ENCODE measurements at places on chromosomes 2 and 18. TPM values are rescaled to one million over a fixed set of nuclear protein-coding genes. Genes with fewer than 3 reads are reported as not detected.

GRCh38 chr2:232030229-232030628, 68.7 kb downstream of the DIS3L2 start:
- H3K27ac ChIP-seq: no peak overlapping the region
- no peak overlapping the region for H3K4me3 ChIP-seq
- H3K36me3 ChIP-seq: no peaks in the 10 kb centered on the region
- DNase-seq: no peak
- no peaks in the 10 kb centered on the region for H3K4me1 ChIP-seq

- no peak for DNase-seq
- H3K4me3 ChIP-seq: no peak overlapping the region
- H3K27me3 ChIP-seq: no peaks in the 10 kb centered on the region
- H3K4me1 ChIP-seq: no peaks in the 10 kb centered on the region
- no peak overlapping the region for H3K27ac ChIP-seq
These were observed 44.8 kb downstream of the VIT start for GRCh38 chr2:36741188-36741837.

GRCh38 chr2:101113441-101114267, 37.5 kb downstream of the TBC1D8 start:
- DNase-seq: peak; percentile 46
- H3K27me3 ChIP-seq: no peaks in the 10 kb centered on the region
- H3K4me3 ChIP-seq: no peak overlapping the region
- H3K36me3 ChIP-seq: no peaks in the 10 kb centered on the region

DNA sequence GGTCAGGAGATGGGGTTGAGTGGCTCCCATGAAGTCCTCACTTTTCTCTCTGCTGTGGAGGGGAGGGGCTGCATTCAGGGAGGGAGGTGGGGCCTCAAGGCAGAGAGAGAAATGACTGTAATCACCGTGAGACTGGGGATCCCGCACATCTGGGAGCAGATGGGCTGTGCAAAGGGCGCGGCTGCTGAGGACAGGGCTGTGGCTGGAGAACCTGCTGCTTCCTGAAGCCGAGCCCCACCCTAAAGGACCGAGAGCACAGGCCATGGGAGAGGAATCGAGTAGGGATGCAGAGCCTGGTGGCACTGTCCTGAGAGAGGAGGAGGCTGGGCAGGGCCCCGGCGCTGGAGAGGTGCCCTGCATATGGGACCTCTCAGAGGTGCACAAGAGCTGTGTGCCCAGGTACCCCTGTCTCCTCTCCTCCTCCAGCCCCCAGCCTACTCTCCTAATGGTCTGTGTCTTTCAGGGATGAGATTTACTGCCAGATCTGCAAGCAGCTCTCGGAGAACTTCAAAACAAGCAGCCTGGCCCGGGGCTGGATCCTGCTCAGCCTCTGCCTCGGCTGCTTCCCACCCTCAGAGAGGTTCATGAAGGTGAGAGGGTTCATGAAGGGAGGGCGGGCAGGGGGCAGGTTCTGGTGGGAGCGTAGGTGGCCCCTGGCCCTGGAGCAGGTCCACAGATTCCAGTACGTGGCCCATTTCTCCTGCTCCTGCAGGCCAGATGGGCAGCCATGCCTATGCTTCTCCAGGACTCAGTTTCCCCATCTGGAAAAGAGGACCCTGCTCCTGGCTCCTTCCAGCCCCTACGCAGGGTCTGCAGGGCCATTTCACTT, 25.9 kb upstream of the GPR17 start:
- no peaks in the 10 kb centered on the region for H3K4me1 ChIP-seq
- DNase-seq: no peak
- H3K4me3 ChIP-seq: no peak overlapping the region
- no peaks in the 10 kb centered on the region for H3K36me3 ChIP-seq
- H3K27me3 ChIP-seq: no peaks in the 10 kb centered on the region

- no peak overlapping the region for H3K27ac ChIP-seq
- H3K27me3 ChIP-seq: no peaks in the 10 kb centered on the region
- H3K36me3 ChIP-seq: no peaks in the 10 kb centered on the region
These were observed 26.9 kb downstream of the ACADL start for GRCh38 chr2:210198326-210198725.

DNA sequence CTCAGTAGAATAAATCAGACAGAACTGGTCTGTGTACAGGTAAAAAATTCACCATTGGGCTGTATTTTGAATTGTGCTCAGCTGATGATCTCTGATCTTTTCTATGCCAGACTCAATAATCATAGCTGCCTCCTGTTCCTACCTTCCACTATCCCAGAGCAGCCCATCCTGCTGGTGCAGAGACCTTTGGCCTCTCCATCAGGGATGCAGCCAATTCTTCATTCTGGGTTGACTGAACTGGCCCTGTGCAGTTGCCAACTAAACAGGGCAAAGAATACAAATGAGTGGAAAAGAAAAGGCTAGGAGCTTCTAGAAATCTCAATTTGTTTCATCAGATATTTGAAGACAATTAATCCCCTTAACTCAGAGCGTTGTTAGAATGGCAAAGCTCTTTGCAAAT, 1781.3 kb upstream of the CELF4 start:
- no peaks in the 10 kb centered on the region for H3K4me1 ChIP-seq
- DNase-seq: no peak
- H3K27ac ChIP-seq: no peak overlapping the region
- no peak overlapping the region for H3K4me3 ChIP-seq
- no peaks in the 10 kb centered on the region for H3K36me3 ChIP-seq
- H3K27me3 ChIP-seq: no peaks in the 10 kb centered on the region

- DNase-seq: no peak
- no peak overlapping the region for H3K4me3 ChIP-seq
- H3K36me3 ChIP-seq: no peaks in the 10 kb centered on the region
These were observed 131.5 kb downstream of the CAPN13 start for GRCh38 chr2:30675758-30676157.

GRCh38 chr18:48735080-48735676, 196.3 kb downstream of the CTIF start:
- no peak overlapping the region for H3K4me3 ChIP-seq
- H3K4me1 ChIP-seq: no peaks in the 10 kb centered on the region
- no peak overlapping the region for H3K27ac ChIP-seq
- no peak for DNase-seq
- no peaks in the 10 kb centered on the region for H3K27me3 ChIP-seq

- H3K4me3 ChIP-seq: no peak overlapping the region
- H3K36me3 ChIP-seq: no peaks in the 10 kb centered on the region
- H3K27ac ChIP-seq: no peak overlapping the region
- no peaks in the 10 kb centered on the region for H3K27me3 ChIP-seq
- no peaks in the 10 kb centered on the region for H3K4me1 ChIP-seq
- DNase-seq: no peak
These were observed 63.1 kb upstream of the MCFD2 start for GRCh38 chr2:46978723-46979122.

GRCh38 chr2:102801858-102802699, 40.2 kb downstream of the TMEM182 start:
- H3K4me3 ChIP-seq: no peak overlapping the region
- no peaks in the 10 kb centered on the region for H3K4me1 ChIP-seq
- no peak overlapping the region for H3K27ac ChIP-seq

GRCh38 chr2:181239201-181239799, 217.9 kb upstream of the ITGA4 start:
- H3K4me3 ChIP-seq: no peak overlapping the region
- H3K36me3 ChIP-seq: no peaks in the 10 kb centered on the region
- H3K27me3 ChIP-seq: no peaks in the 10 kb centered on the region
- no peak overlapping the region for H3K27ac ChIP-seq

DNA sequence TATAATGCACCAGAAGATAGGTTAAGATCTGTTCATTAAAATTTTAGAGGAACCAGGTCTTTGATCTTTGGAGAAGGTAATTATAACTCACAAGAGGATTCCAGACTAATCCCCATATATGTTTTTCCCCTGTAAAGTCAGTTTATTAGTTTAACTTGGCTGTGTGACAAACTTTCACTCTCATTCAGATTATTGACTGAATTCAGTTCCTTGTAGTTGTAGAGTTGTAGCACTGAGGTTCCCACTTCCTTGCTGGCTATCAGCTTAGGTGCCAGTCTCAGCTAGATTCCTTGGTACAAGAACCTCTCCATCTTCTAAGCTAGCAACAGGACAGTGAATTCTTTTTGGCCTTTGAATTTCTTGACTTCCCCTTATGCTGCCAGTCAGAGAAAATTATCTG, 19.1 kb downstream of the REG1A start:
- no peaks in the 10 kb centered on the region for H3K4me1 ChIP-seq
- H3K27me3 ChIP-seq: peaks cover 31% of the 10 kb centered on the region
- no peak overlapping the region for H3K4me3 ChIP-seq
- DNase-seq: peak; percentile 25
- H3K27ac ChIP-seq: no peak overlapping the region
- H3K36me3 ChIP-seq: no peaks in the 10 kb centered on the region

- H3K27me3 ChIP-seq: no peaks in the 10 kb centered on the region
- no peaks in the 10 kb centered on the region for H3K4me1 ChIP-seq
- no peak overlapping the region for H3K4me3 ChIP-seq
- no peak overlapping the region for H3K27ac ChIP-seq
- DNase-seq: no peak
These were observed 87.3 kb upstream of the NCKAP5 start for GRCh38 chr2:133655610-133656009.

- no peaks in the 10 kb centered on the region for H3K27me3 ChIP-seq
- H3K36me3 ChIP-seq: no peaks in the 10 kb centered on the region
- no peak for DNase-seq
- no peak overlapping the region for H3K4me3 ChIP-seq
- H3K4me1 ChIP-seq: no peaks in the 10 kb centered on the region
These were observed 226.0 kb upstream of the LRRTM1 start for GRCh38 chr2:80530442-80531064.

DNA sequence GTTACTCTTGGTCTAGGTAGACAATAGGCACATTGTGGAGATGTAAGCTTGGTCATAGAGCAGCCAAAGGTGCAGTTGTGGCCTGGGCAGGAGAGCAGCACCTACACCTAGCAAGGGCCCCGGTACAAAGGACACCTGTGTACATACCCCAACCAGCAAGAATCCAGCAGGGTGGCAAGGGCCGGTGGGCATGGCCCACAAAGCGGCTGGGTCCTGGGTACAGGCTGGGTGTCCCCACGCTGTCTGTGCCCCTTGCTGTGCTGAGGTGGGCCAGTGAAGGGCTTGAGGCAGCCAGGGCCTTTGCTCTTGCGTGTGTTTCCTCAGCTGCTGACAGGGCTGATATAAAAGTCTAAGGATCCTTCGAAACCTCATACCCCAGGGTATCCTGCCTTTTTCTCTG, 501.8 kb downstream of the EIPR1 start:
- no peaks in the 10 kb centered on the region for H3K27me3 ChIP-seq
- no peak for DNase-seq
- no peaks in the 10 kb centered on the region for H3K4me1 ChIP-seq
- no peaks in the 10 kb centered on the region for H3K36me3 ChIP-seq
- H3K4me3 ChIP-seq: no peak overlapping the region

GRCh38 chr2:48694149-48694548, 61.4 kb downstream of the LHCGR start:
- H3K27ac ChIP-seq: no peak overlapping the region
- no peak overlapping the region for H3K4me3 ChIP-seq
- H3K27me3 ChIP-seq: no peaks in the 10 kb centered on the region
- DNase-seq: no peak

GRCh38 chr2:3527886-3528785, 8.8 kb upstream of the ADI1 start:
- no peaks in the 10 kb centered on the region for H3K36me3 ChIP-seq
- no peak overlapping the region for H3K4me3 ChIP-seq
- no peak overlapping the region for H3K27ac ChIP-seq

DNA sequence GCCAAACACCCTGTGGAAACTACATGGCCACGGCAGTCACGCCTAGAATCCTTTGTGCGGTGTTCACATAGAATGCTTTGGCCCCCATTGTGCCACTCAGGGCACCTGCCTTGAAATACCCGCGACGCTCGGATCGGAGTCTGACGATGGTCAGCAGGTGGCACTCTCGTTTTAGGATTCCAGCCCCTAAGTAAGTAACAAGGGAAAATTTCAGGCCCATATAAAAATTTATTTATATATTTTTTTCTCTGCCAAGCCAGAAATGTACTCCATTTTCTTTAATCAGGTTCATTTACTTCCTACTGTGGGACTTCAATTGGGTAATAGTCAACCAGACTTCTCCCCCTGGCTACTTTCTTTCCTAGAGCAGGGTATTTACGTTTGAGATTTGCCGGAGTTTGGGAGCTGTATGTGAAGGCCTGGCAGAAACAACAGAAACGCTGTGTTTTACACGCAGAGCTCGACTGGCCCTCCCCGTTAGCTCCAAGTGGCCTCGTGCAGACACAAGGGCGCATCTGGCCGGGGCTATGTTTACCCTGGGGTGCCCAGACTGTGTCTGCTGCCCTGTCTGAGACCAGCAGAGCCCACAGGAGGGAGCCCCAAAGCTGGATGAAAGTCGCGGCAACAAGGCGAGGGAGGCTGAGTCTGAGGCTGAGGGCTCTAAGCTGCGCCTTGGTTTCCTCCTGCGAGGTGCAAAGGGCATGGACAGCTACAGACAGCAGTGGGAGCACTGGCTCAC, 41.6 kb downstream of the LRRC30 start:
- H3K36me3 ChIP-seq: no peaks in the 10 kb centered on the region
- no peak overlapping the region for H3K27ac ChIP-seq
- no peak overlapping the region for H3K4me3 ChIP-seq
- H3K4me1 ChIP-seq: no peaks in the 10 kb centered on the region
- DNase-seq: peak; percentile 34

DNA sequence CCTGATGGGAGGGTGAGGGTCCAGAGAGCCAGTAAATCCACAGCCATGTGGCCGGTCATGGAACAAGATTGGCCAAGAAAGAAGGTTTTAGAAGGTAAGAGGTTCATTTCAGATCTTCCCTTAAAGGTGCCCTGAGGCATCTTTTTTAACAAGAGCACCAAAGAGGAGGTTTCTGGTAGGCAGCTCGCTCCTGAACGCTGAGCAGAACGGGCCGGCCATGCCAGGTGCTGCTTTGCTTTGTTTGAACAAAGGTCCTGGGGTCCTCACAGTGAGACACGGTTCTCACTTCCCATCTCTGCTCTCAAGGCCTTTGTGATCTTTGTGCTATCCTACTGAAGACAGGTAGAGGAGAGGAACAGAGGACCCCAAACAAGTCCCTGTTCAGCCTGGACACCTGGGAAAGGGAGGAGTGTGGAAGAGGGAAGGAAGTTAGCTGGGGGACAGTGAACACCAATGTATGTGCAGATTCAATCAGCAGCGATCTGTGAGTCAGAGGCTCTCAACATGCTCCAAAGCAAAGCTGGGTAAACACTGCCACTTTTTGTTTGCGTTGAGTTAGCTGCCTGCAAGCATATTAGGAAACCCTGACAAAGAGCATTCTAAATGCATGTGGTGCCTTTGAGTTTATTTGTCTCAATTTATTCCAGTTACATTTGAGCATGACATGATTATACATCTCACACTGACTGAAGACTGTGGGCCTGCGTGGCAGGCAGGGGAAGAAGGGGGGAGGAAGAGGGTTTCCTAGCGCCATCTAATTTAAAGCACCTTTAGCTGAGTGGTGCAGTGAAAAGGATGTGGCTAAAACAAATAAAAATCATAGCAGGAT, 102.4 kb downstream of the ASB1 start:
- H3K4me3 ChIP-seq: no peak overlapping the region
- no peak overlapping the region for H3K27ac ChIP-seq
- H3K27me3 ChIP-seq: no peaks in the 10 kb centered on the region
- DNase-seq: peak; percentile 23
- no peaks in the 10 kb centered on the region for H3K36me3 ChIP-seq

- no peak overlapping the region for H3K4me3 ChIP-seq
- H3K36me3 ChIP-seq: no peaks in the 10 kb centered on the region
These were observed 223.4 kb downstream of the DYM start for GRCh38 chr18:49237031-49237430.

Gene AGXT
- 1.9 TPM for total RNA-seq

Gene EFHD1
- 1.4 TPM for total RNA-seq

Gene FAM210A
- 31.0 TPM for total RNA-seq

Gene C2orf15
- 3.6 TPM for total RNA-seq

Gene GCC2
- total RNA-seq: 57.9 TPM

Gene MSTN
- 0.11 TPM for total RNA-seq

Gene CCDC68
- total RNA-seq: 22.3 TPM

Gene BMP10
- total RNA-seq: not detected

Gene AOX1
- total RNA-seq: 3.3 TPM

Gene THAP4
- 66.6 TPM for total RNA-seq

Measured in colonic mucosa (tissue), 4 donors.